AG09319 (cell line): ENCODE measurements at places on chromosomes 11 and 22.

DNA sequence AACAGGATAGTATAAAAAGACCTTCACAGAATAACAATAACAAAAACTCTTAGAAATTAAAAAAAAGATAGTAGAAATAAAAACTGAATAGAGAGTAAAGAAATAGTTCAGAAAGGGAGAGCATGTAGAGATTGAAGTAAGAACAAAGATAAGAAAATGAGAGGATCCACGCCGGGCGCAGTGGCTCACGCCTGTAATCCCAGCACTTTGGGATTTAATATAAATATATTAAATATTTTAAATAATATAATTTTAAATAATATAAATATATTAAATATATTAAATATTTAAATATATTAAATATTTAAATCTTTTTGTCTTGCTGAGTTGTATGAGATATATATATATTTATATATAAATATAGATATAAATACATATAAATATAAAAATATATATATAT is 11.0 kb downstream of the APOA4 start:
- DNase-seq, result no peak

DNA sequence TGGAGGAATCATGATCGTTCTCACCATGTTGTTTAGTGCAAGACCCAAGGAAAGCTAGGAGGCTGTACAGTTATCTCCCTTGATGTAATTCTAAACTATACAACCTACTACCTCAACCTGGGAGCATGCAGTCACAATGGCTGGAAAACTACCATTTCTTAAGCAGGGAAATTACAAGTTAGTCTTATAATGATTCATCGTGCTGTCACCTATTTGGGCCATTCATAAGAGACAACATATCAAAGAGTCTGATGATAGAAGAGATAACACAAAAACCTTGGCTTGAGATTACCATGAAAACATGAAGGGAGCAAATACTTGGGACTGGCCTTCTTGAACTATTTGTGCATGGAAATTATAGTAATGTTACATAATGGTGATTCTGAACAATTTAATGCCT is 30.5 kb upstream of the BLID start:
- no peak for DNase-seq

DNA sequence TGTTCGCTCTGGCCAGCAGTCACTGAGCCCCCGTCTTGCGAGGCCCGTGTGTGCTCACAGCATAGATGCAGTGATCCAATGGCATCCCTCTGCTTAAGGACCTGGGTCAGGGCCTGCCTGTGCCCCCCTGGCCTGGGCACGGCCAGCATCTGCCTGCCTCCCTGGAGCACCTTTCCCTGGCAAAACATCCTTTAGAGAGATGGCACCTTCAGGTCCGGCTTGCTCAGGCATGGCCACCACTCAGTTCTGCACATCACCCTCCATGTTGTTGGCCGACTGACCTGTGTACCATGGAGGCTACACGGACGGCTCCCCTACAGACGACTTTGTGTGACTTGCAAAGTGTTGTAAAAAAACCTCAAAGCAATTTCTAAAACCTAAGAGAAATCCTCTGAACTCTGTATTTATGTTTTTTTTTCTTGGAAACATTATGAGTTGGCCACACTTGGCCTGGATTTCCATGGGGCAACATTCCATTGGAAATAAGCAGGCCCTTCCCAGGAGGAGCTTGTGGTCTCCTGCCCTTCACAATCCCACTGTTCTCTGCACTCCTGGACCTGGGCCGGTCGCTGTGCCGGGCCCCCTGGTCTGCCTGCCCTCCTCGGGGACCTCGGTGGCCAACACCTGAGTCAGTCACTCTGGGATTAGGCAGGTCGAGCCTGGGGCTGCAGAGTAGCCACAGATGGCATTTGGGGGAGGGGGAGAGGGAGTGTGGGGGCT is 592.4 kb downstream of the TBC1D22A start:
- DNase-seq, result no peak

GRCh38 chr11:65546217-65546958 is 11.8 kb downstream of the LTBP3 start:
- no peak for DNase-seq

- no peak for DNase-seq
Measured at GRCh38 chr11:134560566-134561330, 148.7 kb upstream of the B3GAT1 start.

DNA sequence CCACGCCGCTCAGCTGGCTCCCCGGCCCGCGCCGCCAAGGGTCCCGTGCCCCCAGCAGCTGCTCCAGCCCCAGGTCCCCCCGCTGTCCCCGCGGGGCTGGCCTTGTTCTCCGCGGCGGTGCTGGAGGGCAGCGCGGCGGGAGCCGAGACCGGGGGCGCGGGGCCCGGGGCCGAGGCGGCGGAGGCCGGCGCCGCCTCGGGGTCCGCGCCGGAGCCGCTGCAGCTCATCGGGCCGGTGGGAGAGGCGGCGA is 128 bp downstream of the TAF10 start:
- DNase-seq, result no peak
